ENCODE measurements at places on chromosomes 1 and 21.

- no peak for DNase-seq
Measured at GRCh38 chr1:193753038-193753756, 566.8 kb upstream of the B3GALT2 start.

DNA sequence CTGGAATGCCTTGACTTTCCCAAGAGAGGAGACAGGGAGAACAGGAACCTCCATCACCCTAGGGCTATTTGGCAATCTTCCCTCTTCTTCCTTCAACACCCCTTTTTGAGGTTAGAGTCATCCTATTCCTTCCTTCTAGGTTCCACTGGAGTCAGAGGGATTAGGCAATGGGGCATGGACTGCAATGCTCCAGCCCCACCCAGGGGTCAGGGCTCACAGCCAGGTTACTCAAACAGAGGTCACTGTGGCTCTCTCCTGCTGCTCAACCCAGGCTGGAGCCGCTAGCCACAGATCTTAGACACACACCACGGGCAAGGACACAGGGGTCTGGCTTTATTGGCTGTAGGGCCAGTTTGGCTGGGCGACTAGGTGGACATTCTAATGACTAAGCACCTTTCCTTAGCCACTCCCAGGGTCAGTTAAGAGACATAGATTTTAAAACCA is 145.5 kb upstream of the NRIP1 start:
- no peak for DNase-seq

DNA sequence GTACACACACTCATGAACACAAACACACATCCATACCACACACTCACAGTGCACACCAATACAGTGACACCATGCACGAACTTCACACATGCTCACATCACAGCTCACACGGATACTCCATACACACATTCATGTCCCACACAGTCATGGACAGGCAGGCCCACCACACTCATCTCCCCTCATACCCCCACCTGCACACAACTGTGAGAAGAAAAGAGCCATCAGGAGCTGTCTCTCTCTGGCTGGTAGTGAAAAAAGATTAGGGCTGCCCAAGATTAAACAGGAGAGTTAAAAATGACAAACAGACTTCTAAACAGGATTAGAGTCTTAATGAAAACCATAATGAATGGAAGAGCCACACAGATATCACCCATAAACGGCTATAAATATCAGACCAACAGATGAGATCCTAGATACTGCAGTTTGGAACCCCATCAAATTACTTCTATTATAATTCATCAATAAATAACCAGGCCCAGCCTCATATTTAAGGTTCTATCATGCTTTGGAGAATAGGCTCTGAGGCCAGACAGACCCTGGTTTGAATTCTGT is 122.3 kb downstream of the PLXNA2 start:
- DNase-seq = no peak

GRCh38 chr1:109167001-109167506 is 46.7 kb upstream of the SARS1 start:
- DNase-seq = no peak

GRCh38 chr21:25895565-25896205 is 160.9 kb downstream of the GABPA start:
- no peak for DNase-seq

DNA sequence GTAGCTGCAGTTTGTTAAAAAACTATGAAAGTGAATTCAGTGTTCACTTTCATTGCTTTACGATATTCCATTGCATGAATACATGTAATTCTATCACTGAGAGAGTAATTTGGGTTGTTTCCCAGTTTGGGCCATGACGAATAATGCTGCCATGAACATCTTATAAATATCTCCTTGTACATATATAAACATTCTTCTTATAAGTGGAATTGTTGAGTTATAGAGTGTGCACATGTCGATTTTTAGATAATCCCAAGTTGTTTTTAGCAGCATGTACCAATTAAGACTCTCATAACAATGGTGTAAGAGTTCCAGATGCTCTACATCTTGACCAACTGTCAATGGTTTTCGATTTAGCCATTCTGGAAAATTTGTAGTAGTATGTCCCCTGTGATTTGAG is 40.9 kb downstream of the ALG6 start:
- DNase-seq = no peak
